Stimulated activated CD4-positive, alpha-beta T cell treated with anti-CD3 and anti-CD28 coated beads, Interleukin-1b, Interleukin-23, amount 100 ng/mL, for 24 hours (primary cell): ENCODE measurements at places on chromosomes 4 and X.

DNA sequence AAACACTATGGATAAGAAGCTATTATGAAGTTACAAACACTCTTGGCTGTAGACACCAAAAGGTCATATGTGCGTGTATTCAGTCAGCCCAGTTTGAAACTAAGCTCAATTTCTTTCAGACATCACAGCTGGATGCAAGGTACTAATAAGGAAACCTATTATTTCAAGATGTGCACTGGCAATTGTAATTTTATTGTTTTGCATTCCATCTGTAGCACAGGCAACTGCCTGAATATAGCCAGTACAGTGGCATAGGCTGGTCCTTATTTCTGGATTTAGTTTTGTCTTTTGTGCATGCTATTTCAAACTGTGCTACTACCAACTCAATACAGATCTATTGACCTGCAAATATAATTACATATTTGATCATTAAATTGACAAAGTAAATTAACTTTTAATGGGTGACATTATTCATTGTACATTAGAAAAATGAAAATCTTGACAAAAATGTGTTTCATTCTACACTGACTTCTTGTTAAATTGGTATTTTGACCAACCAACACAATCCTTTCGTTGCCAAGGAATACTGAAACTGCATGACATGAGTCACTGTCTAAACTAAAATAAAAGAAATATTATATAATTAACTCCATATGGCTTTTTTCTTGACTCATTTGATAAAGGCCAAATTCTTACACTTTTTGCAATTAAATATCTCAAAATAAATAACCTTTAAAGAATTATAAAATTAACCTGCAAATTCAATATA, 594.3 kb upstream of the ADGRL3 start:
- no peak for DNase-seq

DNA sequence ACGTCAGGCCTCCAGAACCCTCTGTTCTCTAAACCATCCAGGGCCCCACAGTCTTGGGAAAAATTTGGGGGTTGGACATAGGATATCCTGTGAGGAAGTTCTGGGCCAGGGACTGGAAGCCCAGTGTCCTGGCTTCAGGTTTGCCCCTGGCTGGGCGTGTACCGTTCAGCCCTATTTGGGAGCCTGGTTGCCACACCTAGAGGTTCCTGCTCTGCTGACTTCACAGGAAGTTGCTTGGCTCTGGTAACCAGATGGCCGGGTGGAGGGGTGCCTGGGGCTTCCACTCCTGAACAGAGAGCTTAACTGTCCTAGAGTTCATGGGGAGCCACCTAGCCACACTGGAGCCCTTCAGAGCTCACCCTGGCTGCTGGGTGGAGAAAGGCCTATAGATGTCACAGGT, 1.1 kb downstream of the TAFAZZIN start:
- DNase-seq = no peak

GRCh38 chrX:154727871-154728270, 23.0 kb downstream of the GAB3 start:
- DNase-seq = no peak

DNA sequence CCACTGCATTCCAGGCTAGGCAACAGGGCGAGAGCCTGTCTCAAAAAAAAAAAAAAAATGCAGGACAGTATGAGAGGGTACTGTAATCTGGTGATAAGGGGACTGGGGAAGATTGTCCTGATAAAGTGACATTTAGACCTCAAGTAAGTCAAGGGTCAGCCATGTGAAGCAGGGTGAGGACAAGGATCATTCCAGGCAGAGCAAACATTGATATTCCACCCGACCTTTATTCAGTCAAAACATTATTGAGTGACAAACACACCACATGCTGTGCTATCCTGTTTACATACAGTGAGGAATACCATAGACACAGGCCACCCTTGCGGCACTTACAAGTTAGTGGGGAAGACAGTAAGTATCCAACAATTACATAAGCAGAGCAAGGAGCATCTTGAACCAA, 64.4 kb downstream of the SLC9A6 start:
- no peak for DNase-seq

DNA sequence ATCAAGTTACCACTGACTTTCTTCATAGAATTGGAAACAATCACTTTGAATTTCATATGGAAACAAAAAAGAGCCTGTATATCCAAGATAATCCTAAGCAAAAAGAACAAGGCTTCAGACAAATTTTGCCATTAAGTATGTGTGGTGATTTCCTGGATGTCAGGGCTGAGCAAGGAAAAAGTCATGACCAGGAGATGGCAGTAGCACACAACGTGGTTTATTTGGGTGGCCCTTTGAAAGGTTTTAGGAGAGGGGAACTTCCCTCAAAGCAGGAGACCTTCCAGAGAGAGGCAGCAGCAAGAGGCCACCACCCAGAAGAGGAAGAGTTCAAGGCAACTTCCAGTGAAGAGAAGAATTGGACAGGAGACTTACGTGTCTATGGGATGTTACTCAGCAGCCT, 18.1 kb upstream of the ZXDB start:
- DNase-seq = no peak

- DNase-seq = no peak
Measured at GRCh38 chr4:19711871-19712270, 539.8 kb upstream of the SLIT2 start.

- no peak for DNase-seq
Measured at GRCh38 chr4:153137159-153137558, 67.1 kb upstream of the TRIM2 start.

- no peak for DNase-seq
Measured at GRCh38 chr4:76943790-76944189, 5.8 kb upstream of the SEPTIN11 start.
